Stimulated activated naive CD4-positive, alpha-beta T cell (primary cell): ENCODE measurements at places on chromosomes 12 and 14.
A peak's percentile ranks its signal among the peaks of the same experiment; 100 is the strongest.

DNA sequence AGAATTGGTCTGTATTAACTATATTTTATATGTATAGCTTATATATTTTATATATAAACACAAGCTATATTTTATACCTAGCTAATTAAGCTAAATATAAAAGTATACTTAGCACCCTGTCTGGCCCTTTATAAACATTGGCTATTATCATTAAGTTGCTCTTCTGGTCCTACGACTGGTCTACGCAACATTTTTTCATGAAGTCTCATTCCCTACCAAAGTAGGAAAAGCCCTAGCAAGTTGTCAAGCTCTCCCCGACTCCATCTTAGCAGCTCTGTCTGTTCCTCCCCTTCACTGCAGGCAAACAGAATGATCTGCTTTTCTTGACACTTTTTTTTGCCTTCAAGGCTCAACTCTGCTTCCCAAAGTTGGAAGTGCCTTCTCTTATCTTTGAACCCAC is 36.7 kb upstream of the ELK3 start:
- no peak for DNase-seq

- DNase-seq: no peak
These were observed 84.9 kb downstream of the ZFC3H1 start for GRCh38 chr12:71578694-71579258.

GRCh38 chr14:86518298-86518697 is 988.4 kb downstream of the FLRT2 start:
- DNase-seq: no peak

DNA sequence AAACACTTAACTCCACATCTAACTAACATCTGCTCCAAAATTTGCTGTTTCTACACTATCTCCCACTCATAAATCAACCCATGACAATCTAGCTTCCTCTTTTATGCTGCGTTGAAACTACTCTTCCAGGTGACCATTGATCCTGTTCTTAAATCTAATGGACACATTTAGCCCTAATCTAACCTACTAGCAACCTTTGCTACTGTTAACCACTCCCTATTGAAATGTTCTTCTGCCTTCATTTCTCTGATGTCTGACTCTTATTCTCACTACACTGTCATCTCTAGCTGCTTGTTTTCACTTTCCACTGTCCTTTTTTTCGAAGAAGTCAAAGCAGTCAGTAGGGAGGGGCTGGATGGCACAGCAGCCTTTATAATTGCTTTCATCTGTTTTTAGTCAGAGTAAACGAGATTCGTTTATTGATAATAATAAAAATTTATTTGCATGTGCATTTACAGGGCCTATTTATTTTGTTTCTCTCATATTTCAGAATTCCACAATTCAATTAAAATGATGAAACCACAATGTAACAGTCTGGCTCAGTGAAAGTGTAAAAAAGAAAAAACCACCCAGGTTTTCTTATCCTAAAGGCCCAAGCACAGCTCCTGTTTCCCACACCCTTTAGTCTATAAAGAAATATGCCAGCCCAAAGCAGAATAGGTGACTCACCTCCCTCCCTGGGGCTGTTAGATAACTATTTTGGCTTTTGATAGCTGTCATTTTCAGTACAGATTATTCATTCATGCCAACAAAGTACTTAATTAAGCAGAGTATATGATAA is 44.9 kb downstream of the ATP2B1 start:
- no peak for DNase-seq

- DNase-seq: no peak
These were observed 44.3 kb downstream of the TMTC2 start for GRCh38 chr12:82730953-82731459.

DNA sequence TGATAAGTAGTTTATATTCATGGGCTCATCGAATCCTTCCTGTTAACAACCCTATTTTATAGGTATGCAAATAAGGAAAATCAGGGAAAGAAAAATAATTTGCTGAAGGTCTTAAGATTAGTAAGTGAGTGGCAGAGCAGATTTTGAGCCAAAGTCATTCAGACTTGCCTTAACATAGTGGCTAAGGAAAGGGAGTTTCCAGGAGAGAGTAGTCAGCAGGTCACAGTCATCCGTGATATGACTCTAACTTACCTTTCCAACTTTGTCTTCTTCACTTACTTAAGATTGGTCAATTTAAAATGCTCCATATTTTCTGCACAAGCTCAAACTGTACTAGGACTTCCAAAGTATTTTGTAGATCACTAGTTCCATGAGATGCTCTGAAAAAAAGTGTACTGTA is 46.6 kb downstream of the AKAP6 start:
- DNase-seq: no peak

GRCh38 chr12:90823859-90824258 is 131.1 kb downstream of the CCER1 start:
- DNase-seq: no peak

GRCh38 chr12:18882690-18883089 is 144.8 kb downstream of the CAPZA3 start:
- no peak for DNase-seq

DNA sequence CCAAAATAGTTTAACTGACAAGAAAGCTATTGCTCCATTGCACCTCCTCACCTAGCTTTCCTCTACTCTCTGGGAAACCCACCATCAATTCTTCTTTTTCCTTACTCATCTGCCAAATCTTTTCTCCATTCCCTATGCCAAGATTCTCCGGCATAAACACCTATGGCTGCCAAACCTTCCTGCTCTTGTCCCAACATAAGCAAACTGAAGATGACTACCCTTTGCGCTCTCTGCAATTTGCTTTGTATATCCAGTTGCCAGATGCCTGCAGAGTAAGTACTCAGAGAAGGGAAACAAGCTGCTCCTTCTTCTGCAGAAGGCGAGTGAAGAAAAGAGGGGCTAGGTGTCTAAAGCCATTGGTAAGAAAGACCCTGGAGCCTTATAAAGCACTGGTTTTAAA is 11.5 kb downstream of the PTGER2 start:
- no peak for DNase-seq

- no peak for DNase-seq
These were observed 253.6 kb downstream of the ZFP36L1 start for GRCh38 chr14:68539241-68539737.

DNA sequence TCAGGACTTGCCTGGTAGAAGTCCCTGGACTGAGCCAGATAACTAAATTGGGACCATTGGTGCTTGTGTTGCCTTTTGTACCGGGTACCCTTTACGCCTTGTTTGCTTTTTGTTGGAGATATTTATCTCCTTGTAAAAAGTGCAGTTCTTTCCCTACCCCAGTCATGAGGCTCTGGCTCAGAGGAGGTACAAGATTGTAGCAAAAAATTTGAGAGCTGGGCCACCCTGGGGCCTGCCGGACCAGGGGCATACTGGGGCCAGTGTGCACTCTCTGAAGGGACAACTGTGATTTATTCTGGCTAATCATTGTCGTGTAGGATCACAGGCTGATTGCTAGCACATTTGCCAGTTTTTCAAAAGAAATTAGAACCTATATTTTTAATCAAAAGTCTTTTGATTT is 13.2 kb downstream of the TPCN1 start:
- DNase-seq: no peak

DNA sequence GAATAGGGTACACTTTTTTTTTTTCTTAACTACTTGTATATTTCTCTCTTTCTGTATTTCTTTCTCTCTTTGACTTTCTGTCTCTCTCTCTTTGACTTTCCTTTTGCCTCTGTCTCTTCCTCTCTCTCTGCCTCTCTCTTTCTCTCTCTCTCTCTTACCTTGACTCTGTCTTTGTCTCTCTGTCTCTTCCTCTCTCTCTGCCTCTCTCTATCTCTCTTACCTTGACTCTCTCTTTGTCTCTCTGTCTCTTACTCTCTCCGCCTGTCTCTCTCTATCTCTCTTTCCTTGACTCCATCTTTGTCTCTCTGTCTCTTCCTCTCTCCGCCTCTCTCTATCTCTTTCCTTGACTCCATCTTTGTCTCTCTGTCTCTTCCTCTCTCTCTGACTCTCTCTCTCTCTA is 62.4 kb upstream of the PRMT8 start:
- DNase-seq: no peak

GRCh38 chr12:10943167-10943566 is 4.1 kb upstream of the TAS2R14 start:
- no peak for DNase-seq

DNA sequence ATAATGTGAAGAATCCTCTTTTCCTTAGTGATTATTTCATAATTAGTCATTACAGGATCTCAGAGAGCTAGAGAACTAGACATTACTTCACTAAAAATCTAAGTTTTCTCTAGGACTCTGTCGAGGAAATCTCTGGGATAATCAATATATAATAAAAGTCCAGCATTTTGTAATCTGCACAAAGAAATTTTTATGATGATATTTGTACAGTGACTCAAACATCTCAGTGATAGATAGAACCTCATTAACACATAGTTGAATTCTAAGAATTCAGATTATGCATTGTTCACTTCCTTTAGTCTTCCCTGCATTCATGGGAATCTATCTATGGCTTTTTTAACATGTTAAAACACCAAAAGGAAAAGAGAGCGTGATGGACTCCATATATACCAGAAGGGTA is 11.0 kb downstream of the ITPR2 start:
- no peak for DNase-seq

DNA sequence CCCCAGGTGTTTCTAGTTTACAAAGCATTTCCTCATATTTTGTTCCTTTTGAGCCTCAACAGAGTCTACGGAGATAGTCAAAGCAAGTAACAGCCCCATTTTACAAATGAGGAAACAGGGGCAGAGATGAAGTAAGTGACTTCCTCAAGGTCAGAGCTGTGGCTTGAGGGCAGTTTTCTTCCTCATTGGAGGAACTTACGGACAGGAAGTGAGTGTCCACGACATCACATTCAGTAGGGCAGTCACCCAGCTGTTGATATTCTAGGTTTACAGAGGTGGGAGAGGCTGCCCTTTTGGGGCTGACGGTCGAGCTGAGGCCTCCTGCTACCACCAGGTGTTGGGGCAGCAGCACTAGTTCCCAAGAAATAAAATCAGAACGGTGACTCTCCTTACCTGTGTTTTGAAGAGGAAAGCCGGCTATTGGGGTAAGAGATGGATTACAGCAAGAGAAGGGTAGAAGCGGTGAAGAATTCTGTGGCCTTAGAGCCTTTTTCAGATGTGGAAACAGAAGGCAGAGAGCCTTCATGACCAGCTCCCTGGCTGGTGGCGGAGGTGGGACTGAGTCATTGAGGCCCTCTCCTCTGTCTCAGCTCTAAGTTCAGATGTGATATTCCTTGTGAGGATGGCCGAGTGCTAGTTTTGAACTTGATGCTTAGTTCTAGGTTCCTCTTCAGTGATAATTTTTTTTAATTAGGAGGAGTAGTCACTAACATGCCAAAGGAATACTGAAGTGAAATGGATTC is 41.7 kb downstream of the SUSD6 start:
- DNase-seq: no peak

- no peak for DNase-seq
These were observed 4.5 kb downstream of the SLC11A2 start for GRCh38 chr12:51021694-51022093.

GRCh38 chr12:123595729-123596128 is 6.2 kb upstream of the DDX55 start:
- DNase-seq: no peak

- DNase-seq: peak; percentile 40
These were observed 153.8 kb downstream of the BCL11B start for GRCh38 chr14:99118046-99118721.

DNA sequence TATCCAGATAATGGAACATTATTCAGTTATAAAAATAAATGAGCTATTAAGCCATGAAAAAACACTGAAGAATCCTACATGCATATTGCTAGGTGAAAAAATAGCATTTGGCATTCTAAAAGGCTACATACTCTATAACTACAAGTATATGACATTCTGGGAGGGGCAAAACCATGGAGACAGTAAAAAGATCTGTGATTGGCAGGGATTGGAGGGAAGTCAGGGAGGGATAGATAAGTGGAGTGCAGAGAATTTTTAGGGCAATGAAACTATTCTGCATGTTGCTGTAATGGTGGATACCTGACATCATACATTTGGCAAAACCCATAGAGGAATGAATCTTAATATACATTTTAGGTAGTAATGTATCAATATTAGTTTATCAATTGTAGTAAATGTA is 63.1 kb upstream of the SLC38A2 start:
- DNase-seq: no peak
